ENCODE measurements at places on chromosomes 2 and 18.

DNA sequence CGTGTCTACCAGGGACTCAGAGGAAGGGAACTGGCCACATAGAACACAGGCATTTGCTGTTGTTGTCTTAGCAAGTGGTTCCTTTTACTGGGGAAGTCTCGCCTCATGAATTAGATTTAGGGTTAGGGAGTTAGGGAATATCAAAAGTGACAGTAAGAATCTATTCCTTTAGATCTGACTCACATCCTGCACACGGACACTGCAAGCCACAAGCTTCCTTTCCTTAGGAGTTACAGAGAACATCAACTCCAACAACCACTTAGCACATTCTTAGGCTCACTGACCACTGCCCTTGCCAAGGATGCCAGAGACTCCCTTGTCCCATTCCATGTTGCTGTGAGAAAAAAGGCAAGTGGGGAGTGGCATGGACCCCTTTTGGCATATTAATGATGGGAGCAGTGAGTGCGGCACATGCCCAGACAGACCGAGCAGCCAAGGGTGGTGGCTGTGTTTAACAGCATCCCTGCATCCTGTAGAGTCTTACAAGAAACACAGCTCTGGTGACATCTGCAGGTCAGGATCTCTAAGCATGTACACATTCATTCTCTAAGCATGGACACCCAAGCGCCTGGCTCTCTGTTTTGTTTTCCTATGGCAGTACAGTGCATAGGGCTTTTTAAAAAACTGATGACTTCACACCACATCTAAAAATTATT is 745.6 kb upstream of the RAB6C start:
- DNase-seq: peak; percentile 4

DNA sequence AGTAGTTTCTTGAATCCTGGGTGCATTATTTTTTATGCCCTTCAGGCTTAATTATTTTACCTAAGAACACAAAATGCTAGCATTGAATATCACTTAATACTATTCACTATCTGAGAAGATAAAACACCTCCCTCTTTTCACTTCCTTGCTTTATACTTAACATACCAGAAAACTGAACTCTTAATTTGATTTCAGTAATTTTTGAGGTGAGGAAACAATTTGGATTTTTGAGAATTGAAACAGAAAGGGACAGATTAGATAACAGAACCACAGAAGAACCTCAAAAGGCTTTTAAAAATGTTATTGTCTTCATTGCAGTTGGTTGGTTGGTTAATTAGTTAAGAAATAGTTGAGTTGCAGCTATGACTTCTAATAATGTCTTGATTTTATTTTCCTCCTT is 69.5 kb downstream of the GPD2 start:
- DNase-seq: no peak

- DNase-seq: peak; percentile 88
Measured at GRCh38 chr2:241609859-241610793, 26.8 kb downstream of the THAP4 start.

DNA sequence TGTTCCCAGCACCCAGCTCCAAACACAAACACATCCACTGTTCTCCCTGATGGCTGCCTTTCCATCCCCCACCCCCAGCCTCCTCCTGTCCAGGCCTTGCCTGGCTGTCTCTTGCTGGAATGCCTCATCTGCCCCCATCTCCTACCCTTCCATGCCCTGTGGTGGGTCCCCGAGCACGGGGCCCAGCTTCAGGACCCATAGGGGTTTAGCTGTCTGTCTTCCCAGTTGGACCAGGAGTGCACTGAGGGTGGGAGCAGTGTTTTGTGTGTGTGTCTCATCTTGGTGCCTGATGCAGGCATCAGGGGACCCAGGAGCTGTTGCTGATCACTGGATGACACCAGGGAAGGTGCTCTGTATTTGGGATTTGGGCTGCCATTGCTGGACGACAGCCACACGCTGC is 34.5 kb downstream of the GLI2 start:
- no peak for DNase-seq

DNA sequence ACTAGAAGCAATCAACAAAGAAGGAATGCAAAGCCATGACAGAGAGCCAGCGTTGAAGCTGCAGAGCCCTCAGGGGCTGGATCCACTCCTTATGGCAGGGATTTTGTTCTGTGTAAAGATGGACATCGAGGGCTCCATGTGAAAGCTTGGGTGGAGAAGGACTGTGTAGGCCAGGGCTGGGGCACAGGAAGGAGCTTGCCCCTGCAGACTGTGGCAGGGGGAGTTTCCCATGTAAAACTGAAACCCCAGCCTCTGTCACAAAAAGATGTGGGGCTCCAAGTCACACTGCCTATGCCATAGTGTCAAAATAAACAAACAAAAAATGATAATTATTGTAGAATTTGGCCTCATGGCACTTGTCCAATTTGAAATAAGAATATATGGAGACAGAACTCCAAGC is 408.7 kb upstream of the HS6ST1 start:
- no peak for DNase-seq

DNA sequence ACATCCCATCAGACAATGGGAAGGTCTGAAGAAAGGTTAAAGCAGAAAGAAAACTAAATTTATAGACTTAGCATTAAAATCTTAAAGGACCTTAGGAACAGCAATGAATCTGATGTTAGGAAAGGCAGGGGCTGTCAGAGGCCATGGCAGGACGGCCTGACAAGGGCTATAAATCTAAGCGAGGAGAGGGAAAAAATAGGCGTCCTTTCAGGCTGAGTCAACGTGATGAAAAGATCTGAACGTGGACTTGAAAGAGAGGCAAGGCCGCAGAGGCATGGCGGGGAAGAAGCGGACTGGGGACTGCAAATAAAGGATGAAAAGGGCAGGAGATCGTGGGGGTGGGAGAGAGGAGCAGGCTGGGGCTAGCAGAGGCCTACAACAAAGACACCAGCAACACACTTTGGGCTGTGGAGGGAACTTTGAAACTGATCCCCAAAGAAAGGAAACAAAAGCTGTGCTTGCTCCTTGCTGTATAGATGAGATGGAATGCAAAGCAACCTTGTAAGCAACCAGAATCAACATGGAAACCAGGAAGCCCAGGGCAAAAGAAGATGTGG is 145.6 kb downstream of the NRP2 start:
- no peak for DNase-seq

GRCh38 chr2:172220121-172220520 is 117.4 kb upstream of the DLX2 start:
- no peak for DNase-seq

DNA sequence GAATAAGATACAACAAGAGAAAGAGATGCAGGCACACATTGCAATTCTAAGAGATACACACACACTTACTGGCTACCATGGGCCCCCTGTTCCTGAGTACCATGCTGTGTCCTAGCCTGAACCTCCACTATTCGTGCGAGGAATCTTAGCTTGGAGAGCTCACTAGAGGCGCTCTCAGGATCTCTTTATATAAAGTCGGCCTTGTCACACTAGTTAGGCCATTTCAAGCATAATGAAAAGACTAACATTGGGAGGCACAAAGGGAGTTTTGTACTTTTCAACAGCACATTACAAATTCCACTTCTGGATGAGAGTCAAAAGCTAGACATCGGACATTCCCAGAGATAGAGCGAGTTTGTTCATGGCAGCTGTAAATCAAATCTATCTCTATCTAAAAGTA is 365.2 kb downstream of the DSEL start:
- no peak for DNase-seq

GRCh38 chr2:179562330-179562885 is 297.8 kb upstream of the SESTD1 start:
- DNase-seq: no peak

DNA sequence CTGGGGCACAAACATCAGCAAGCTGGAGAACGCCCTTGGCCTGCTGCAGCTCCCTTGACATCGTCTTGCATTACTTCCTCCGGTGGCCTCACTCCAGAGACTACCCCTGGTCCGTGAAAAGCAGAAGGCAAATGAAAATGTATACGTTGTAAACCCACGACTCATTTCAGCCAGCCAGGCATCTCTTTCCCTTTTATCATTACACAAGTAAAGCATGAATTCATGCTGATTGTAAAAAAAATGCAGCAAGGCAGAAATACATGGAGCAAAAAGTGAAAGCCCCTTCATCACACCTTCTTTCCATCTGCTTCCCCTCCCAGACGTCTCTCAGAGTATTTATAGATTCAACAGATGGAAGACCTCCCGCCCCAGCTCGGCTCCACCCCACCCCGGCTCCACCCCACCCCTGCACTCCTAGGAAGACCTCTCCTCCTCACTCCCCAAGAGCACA is 41.6 kb upstream of the RALBP1 start:
- no peak for DNase-seq

DNA sequence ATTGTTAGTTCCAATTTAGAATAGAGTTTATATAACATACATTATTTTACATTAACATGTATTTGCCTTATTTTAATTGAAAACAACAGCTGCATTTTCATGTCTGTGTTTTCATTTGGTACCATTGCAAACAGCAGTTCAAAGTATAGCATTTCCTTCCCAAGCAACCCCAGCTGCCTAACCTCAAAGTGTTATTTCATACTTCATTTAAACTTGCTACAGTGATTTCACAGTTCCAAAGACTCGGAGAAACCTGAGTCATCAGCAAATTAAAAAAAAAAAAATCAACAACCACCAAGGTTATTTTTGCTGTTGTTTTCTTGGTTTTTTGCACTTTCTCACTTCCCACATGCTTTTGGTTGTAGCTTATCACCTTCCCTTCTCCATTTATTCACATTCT is 236.5 kb upstream of the SPHKAP start:
- DNase-seq: no peak

DNA sequence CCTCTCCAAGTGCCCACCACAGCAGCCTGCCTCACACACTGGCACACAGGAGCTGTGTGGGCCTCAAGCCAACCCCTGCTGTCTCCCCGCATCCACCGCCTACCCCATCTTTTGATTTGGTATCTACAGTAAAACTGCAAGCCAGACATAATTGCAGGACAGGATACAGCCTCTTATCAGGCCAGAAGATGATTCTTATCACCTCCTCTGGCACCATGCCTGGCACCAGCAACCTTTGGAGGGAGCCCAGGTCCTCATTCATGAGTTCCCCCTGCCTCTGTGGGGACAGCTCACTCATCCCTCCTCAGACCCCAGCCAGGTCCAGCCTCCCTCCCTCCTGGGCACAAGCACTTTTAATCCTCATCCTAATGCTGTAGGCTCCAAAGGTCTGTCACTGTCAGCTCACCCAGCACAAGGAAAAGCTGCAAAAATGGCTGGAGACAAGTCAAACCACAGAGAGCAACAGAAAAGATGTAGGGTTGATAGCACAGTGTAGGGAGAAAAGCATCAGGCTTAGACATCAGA is 9.7 kb downstream of the RAB11FIP5 start:
- no peak for DNase-seq

- DNase-seq: no peak
Measured at GRCh38 chr18:46174342-46175041, 70.3 kb downstream of the HAUS1 start.

DNA sequence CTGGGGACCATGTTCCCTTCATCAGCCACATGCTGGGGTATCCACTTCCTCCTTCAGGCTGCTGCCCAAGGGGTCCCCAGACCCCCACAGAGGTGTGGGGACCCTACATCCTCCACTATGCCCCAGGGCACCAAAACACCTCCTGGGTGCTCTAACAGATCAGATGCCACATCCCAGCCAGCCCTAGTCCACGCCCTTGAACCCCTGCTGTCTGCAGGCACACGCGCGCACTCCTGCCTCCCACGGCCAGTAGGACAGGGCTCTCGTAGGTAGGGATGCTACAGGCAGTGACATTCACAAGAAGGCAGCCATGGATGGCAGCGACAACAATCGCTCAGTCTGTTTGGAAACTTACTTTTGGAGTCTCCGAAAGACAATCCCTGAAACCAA is 3.0 kb upstream of the GPC1 start:
- DNase-seq: no peak

GRCh38 chr2:216245391-216245975 is 126.8 kb downstream of the MARCHF4 start:
- no peak for DNase-seq

- DNase-seq: no peak
Measured at GRCh38 chr2:157415591-157416101, 28.2 kb downstream of the CYTIP start.

DNA sequence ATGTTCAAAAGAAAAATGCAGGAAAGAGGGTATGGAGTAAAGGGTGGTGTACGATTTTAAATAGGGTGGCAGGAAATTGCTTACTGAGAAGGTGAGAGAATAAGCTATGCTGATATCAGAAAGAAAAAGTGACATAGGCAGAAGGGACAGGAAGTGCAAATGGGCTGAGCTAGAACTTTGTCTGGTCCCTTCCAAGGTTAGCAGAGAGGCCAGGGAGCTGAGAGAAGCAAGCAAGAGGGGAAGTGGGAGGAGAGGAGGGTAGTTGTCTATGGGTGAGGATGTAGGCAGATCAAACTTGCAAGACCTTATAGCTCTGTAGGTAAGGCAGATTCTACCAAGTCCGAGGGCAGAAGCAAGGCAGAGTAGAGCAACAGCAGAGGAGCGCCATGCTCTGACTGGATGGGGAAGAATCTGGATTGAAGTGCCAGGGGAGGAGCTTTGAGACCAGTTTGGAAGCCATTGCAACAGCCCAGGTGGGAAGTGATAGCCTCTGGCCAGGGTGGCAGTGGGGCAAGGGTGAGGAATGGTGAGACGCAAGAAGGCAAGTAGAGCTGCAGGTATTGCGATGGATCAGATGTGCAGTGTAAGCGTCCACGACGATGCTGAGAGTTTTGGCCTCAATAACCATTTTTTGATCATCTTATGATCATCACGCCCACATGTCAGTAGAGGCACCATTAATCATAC is 134.4 kb upstream of the APCDD1 start:
- DNase-seq: no peak

GRCh38 chr2:9941196-9941995 is 10.1 kb upstream of the GRHL1 start:
- no peak for DNase-seq

- no peak for DNase-seq
Measured at GRCh38 chr2:14891546-14891945, 259.0 kb downstream of the LRATD1 start.

DNA sequence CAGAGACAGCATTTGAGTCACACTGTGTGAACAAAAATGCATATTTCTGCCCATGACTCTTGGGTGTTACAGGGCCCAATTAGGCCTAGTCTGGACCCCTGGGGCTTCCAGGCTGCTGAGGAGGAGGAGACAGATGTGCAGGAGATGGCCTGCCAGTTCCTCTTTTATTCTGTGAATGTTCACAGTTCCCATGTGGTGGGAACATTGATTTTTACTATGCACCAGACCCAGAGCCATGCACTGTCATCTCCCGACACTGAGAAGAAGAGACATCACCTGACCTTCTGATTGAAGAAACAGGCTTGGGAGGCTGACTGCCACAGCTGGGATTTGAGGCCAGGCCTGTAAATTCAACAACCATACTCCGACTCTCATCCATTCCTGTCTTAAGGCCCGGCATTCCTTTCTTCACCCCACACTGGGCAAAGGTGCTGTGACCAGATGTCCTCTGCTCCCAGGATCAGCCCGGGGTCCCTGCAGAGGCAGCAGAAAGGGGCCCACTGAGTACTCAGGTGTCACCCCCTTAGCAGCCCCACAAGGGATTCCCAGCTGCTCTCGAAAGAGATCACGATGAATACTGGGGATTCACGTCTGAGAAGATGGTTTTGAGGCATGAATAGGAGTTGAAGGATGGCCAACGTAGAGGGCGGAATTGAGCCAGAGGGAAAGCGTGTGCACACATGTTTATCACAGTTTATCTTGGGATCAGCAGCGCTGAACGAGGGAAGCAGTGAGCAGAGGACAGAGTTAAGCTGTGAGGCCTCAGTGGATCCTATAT is 3.6 kb upstream of the TFCP2L1 start:
- DNase-seq: no peak

GRCh38 chr2:24403168-24403831 is 43.0 kb upstream of the ITSN2 start:
- DNase-seq: no peak

- no peak for DNase-seq
Measured at GRCh38 chr18:8003878-8004675, 437.0 kb downstream of the PTPRM start.

- no peak for DNase-seq
Measured at GRCh38 chr2:206692971-206693370, 25.2 kb downstream of the DYTN start.
